ENCODE measurements at places on chromosomes 16 and 17.

- no peak for DNase-seq
Observed at GRCh38 chr17:82876149-82876548, 36.3 kb upstream of the ZNF750 start.

DNA sequence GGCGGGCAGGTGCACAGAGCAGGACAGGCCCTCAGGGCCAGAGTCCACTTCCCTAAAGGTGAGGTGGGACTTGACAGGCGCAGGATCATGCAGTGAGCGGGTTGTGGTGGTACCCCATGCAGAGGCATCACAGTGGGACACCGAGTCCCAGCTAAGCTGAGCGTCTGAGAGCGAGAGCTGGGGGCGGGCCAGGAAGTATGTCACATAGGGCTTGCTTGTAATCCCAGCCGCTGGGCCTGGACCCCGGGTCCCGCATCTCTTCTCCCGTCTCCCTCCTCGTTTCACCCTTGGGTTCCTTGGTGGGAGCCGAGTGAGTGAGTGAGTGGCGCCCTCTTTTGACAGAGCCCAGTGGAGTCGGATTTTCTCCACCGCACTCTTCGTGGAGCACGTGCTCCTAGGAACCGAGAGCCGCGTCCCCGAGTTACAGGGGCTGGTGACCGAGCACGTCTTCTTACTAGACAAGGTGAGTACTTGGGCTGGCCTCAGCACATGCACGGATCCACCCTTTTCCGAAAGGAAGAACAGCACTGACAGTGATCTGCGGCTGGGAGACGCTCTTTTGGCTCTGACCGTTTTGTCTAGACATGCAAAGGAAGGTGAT lies 50.8 kb upstream of the ENDOV start:
- no peak for DNase-seq

DNA sequence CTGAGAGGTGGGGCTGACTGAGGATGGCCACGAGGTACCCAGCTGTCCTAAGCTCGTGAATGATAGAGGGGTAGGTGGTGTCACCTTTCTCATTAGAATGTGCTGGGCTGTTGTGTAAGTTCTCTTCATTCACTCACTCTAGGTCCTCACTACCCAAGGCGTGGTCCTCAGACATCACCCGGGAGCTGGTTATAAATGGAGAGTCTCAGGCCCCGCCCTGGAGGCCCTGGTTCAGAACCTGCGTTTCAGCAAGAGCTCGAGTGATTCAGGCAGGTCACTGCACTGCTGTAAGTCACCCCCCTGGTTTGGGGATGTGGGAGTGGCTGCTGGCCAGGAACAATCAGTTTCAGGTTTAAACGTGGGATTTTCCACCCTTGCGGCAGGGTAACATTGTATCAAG lies 139.8 kb downstream of the FOXL1 start:
- DNase-seq, result no peak

- no peak for DNase-seq
Observed at GRCh38 chr17:4636474-4637100, 4.9 kb downstream of the ALOX15 start.

DNA sequence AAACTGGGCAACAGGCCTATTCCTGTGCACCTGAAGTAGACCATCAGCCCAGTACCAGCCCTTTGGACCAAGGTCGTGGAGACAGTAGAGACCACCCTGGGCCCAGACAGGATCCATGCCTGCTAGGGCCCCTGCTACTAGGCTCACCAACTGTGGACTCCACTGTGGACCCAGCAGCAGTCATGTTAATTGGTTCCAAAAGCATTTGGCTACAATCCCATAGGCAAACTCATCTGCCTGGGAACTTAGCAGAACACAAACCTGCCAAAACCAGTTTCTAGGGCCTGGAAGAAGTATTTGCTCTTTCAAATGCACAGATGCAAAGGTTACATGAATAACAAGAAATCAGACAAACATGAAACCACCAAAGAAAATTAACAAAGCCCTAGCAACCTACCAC lies 53.1 kb downstream of the ACSM2A start:
- DNase-seq, result no peak

GRCh38 chr16:62970851-62971250 lies 934.6 kb upstream of the CDH8 start:
- no peak for DNase-seq

- DNase-seq, result no peak
Observed at GRCh38 chr16:23907457-23907902, 71.7 kb downstream of the PRKCB start.

DNA sequence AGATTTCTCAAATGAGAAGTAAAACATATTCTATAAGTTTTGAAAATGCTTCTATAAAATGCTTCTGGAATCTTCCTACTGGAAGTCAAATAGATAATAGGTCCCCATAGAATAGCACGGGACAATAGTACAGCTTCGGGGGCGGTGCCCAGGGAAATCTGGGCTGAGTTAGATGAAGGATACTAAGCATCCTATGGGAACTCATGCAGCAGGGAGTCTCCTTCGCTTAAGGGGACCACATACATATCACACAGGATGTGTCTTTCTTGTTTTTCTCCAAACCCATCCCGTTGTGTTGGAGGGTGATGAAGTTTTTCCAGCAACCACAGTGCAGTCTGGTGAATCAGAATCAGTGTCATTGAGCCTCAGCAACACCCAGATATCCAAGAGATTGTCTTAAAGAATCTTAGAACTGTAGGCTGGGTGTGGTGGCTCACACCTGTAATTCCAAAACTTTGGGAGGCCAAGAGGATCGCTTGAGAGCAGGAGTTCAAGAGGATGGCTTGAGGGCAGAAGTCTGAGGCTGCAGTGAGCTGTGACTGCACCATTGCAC lies 84.2 kb downstream of the PITPNC1 start:
- no peak for DNase-seq

DNA sequence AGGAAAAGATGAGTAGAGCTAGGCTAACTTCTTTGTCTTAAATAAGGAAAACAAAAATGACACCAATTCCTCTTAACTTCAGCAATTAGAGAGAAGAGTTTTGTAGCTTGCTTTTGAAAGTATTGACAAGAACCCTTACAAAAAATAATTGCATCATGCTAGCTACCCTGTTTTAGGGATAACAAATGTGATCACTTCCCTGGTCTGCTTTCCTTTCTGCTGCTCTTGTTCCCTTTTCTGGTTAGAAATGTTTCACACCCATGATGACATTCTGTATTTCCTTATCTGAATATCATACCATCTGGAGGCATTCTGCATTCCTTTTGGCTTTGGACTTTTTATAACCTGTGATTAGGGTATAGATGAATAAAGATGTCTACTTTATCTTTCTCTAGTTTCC lies 9.9 kb upstream of the SMIM36 start:
- no peak for DNase-seq

DNA sequence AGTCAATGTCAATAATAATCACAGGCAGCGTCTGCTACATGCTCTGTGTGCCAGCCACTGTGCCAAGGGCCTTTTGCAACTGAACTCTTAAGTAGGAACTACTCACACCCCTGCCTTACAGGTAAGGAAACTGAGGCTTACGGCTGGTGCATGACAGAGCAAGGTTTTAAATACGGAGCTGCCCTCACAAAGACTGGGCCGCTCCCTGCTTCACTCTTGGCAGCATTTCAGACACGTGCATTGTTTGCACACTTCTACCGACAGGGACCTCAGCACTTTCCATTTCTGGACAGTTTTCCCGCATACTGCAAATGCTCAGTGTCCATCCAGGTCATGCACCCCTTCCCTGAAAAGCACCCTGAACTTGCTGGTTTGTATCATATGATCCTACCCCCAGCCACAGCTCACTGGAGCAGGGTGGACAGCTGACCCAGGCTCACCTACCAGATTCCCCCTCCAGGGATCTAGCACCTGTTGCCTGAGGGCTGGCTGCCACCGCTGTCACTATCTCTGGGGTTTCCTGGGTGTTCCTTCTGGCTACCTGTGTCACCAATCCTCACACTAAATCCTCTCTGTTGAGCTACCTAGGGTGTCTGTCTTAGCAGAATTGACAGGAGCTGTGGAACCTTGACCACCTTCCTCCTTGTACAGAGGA lies 142.9 kb downstream of the C16orf78 start:
- no peak for DNase-seq

- no peak for DNase-seq
Observed at GRCh38 chr17:8475781-8476180, 40.1 kb downstream of the NDEL1 start.

- DNase-seq, result no peak
Observed at GRCh38 chr16:85735225-85735635, 15.7 kb downstream of the C16orf74 start.

All from stimulated activated CD8-positive, alpha-beta memory T cell treated with anti-CD3 and anti-CD28 coated beads, Interleukin-15, amount 100 ng/mL, for 48 hours (primary cell).